ENCODE measurements at places on chromosomes 6 and 20.

DNA sequence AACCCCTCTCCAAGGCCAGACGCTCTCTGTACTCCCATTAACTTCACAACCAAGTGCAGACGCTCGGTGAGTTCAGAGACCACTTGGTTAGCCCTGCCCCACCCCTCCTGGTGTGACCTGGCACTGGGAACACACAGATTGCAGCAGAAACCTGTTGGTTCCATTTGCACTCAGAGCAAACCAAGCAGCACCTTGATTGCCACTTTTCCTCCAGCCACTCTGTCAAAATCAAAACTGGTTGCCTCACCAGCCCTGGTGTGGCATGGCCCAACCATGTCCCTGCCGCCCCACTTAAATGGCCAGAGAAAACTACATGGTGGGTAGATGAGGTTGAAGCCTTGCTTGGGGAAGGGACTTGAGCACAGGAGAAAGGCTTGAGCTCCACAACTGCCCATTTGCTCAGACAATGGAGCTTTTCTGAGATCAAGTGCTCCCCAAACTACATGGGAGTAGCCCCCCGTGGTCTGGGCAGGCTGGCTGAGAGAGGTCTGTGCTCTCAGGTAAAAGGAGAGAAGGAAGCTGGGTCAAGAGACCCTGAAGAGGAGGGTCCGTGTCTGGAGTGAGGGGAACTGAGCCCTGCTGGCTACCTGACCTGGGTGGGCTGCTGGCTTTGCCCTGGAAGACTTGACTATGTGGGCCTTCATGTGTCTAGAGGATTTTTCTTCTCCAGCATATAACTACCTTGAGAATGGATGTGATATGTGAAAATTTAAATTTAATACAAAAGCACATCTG lies 43.4 kb downstream of the PLCG1 start:
- DNase-seq: no peak

DNA sequence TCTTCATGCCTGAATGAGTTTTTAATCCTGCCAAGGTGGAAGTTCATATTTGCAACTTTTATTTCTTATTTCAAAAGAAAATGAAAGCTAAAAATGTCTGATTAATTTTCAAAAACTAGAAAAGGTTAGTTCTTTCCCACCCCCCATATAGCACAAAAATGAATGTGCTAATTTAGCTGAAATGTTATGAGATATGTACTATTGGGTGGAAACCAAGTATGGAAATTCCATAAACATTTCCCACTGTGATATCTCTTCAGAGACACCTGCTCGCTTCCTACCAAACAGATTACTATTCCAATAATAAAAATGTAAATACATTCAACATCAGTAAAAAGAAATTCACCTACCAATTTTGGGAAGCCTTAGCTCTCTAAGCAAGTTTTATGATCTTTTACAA lies 678.6 kb upstream of the ID4 start:
- no peak for DNase-seq

GRCh38 chr6:9405369-9405768 lies 970.0 kb upstream of the SLC35B3 start:
- DNase-seq: peak; percentile 94

DNA sequence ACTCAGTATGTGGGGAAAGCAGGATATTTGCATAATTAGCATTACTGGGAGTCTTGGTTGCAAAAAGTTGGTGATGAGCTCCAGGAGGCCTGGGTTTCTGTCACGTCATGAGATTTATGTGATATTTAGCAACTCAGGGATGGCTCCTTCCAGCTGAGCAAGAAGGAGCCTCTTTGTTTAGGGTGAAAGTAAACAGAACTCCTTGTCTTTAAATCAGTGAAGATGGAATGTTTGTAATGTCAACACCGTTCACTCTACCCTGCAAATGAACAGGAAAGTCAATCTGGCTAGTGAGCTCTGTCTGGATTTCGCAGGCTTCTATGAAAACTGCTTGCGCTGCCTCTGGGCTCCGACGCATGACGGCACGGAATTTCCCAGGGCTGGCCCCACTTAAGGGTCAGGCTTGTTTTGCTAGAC lies 86.9 kb downstream of the PXDC1 start:
- no peak for DNase-seq

DNA sequence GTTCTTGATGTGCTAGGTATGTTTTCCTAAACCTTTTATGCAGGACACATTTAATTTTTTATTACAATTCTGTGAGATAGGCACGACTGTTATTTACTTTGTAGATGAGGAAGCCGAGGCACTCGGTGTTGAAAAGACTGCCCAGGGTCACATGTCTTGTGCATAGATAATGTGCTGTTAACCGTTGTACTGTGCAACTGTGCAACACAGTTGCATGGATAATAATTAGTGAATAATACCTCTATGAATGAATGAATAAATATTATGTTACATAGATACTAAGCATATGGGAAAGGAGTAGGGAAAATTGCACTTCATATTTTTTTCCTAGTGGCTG lies 60.3 kb upstream of the DEK start:
- DNase-seq: no peak

Data from ELR (cell line).